PC-9 (cell line): ENCODE measurements at places on chromosomes 12 and 14. TPM values are rescaled to one million over a fixed set of nuclear protein-coding genes. Genes with fewer than 3 reads are reported as not detected.

DNA sequence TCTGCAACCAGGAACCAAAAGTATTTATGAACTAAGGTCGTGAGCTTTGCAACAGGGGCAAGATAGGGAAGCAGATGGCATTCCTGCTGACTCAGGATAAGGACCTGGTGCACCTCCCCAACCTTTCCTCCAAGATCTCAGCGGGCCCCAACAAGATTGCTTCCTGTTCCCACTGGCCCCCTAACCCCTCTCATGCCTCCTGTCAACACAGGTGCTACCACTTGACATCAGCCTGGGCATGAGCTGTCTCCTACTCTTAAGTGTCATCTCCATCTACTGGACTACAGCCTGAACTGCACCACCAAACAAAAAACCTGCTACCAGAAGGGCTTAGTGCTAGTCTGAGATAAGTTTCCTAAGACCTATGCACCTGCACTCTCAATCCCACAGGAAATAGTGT lies 32.7 kb downstream of the MED6 start:
- no peaks in the 10 kb centered on the region for H3K36me3 ChIP-seq
- no peak overlapping the region for H3K4me3 ChIP-seq
- no peak overlapping the region for H3K27ac ChIP-seq
- no peaks in the 10 kb centered on the region for H3K27me3 ChIP-seq
- H3K4me1 ChIP-seq = no peaks in the 10 kb centered on the region

DNA sequence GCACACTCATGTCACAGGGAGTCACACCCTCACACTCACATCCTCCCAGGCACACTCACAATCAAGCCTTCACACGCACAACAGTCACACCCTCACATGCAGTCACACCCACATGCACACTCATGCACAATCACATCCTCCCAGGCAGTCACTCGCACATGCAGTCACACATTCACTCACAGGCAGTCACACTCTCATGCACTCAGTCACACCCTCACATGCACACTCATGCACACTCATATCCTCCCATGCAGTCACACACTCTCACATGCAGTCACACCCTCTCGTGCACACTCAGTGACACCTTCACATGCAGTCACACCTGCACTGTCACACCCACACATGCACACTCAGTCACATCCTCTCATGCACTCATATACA lies 12.3 kb downstream of the TMEM179 start:
- H3K4me1 ChIP-seq = no peaks in the 10 kb centered on the region
- no peak for DNase-seq
- H3K27me3 ChIP-seq = peaks cover 100% of the 10 kb centered on the region
- H3K4me3 ChIP-seq = no peak overlapping the region

- no peak overlapping the region for H3K27ac ChIP-seq
- H3K27me3 ChIP-seq = no peaks in the 10 kb centered on the region
Measured at GRCh38 chr14:48616931-48617330, 941.5 kb upstream of the MDGA2 start.

GRCh38 chr12:124695861-124696260 lies 128.4 kb upstream of the NCOR2 start:
- H3K27ac ChIP-seq = no peak overlapping the region
- peaks cover 11% of the 10 kb centered on the region for H3K4me1 ChIP-seq
- no peak for DNase-seq
- H3K36me3 ChIP-seq = no peaks in the 10 kb centered on the region
- H3K4me3 ChIP-seq = no peak overlapping the region
- no peaks in the 10 kb centered on the region for H3K27me3 ChIP-seq

DNA sequence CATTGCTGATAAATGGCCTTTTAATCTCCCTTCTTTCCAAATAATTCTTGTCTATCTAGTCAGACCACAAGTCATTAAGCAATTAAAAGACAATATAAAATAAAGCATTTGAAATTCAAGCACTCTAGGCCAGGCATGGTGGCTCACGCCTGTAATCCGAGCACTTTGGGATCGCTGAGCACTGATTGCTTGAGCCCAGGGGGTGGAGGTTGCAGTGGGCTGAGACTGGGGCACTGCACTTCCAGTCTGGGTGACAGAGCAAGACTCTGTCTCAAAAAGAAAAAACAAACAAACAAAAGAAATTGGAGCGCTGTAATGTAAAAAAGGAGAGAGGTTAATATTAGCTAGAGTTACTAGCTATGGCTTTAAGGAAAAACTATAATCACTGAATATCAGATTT lies 30.5 kb upstream of the CSRP2 start:
- no peaks in the 10 kb centered on the region for H3K4me1 ChIP-seq
- no peaks in the 10 kb centered on the region for H3K36me3 ChIP-seq
- no peaks in the 10 kb centered on the region for H3K27me3 ChIP-seq
- H3K27ac ChIP-seq = no peak overlapping the region
- H3K4me3 ChIP-seq = no peak overlapping the region

DNA sequence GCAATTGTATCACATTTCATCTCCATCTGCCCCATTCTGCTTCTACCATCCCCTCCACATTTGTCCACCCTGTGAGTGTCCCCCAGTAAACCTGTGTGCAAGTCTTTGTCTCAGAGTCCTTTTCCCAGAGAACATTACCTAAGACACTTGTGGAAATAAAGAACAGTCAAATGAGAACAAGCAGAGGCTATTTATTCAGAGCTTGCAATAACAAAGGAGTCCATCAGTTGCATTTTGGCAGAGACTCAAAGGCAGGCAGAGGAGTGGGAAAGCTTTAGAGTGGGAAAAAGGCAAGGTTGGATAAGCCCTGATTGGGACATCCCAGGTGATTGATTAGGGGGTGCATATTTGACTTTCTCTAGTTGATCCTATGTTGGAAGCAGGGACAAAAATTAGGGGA lies 18.2 kb upstream of the PPFIBP1 start:
- H3K27ac ChIP-seq = no peak overlapping the region
- H3K4me1 ChIP-seq = no peaks in the 10 kb centered on the region
- H3K36me3 ChIP-seq = no peaks in the 10 kb centered on the region
- no peak for DNase-seq
- no peak overlapping the region for H3K4me3 ChIP-seq

- no peaks in the 10 kb centered on the region for H3K27me3 ChIP-seq
- H3K36me3 ChIP-seq = no peaks in the 10 kb centered on the region
- no peak for DNase-seq
- H3K27ac ChIP-seq = no peak overlapping the region
Measured at GRCh38 chr12:25623816-25624215, 70.7 kb upstream of the LMNTD1 start.

DNA sequence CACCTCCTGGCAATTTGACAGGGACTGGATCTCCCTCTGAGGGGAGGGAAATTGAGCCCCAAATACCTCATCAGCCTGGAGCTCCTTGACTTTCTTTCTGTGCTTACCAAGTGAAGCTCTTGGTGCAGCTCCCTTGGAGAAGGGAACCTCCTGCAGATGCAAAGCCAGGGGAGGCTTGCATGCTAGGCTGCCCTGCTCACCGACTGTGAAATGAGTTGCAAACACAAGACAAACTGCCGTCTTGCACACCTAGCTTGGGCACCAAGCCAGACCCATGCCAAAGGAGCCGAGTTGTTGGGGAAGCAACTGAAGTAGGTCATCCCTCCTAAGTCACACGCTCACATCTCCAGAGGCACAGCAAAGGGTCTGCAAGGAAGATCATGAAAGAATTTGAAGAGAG lies 95.2 kb downstream of the GTF2A1 start:
- H3K27ac ChIP-seq = no peak overlapping the region
- no peaks in the 10 kb centered on the region for H3K36me3 ChIP-seq
- no peak for DNase-seq
- H3K4me3 ChIP-seq = no peak overlapping the region
- H3K27me3 ChIP-seq = no peaks in the 10 kb centered on the region
- no peaks in the 10 kb centered on the region for H3K4me1 ChIP-seq

GRCh38 chr12:10849425-10849878 lies at the start of gene PRR4:
TSS of gene PRR4 (minus strand) at chr12:10849475. CDS start at chr12:10849437, 38 bp downstream.
- no peak within 1 kb of the TSS for H3K4me3 ChIP-seq
- no peak within 1 kb of the TSS for H3K27ac ChIP-seq
- no peaks in the 10 kb centered on the region for H3K36me3 ChIP-seq
- no peak for DNase-seq
- no peaks in the 10 kb centered on the region for H3K4me1 ChIP-seq

DNA sequence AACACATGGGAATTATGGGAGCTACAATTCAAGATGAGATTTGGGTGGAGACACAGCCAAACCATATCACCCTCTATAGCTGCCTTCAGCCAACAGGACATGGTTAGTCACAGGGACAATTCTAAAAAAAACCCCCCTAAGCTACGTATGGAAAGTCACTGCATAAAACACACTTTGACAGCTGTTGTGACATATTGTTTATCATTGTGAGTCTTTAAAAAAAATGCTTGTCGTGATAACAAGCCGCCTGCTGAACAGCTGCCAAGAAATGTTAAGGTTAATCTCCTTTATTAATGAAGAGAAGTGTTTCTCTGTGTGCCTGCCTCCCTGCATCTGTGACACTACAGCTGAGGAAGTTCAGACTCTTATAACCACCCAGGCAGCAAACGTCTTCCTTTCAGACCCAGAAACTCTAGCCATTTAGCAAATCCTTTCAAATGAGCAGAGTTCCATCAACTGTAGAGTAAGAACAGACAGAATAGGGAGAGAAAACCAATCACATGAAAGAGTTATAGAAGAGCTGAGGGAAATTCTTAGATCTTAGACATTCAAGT lies 1459.6 kb upstream of the TMEM132C start:
- no peak overlapping the region for H3K4me3 ChIP-seq
- no peaks in the 10 kb centered on the region for H3K36me3 ChIP-seq
- no peaks in the 10 kb centered on the region for H3K4me1 ChIP-seq
- peaks cover 31% of the 10 kb centered on the region for H3K27me3 ChIP-seq

- no peak for DNase-seq
- H3K36me3 ChIP-seq = peaks cover 24% of the 10 kb centered on the region
- no peaks in the 10 kb centered on the region for H3K27me3 ChIP-seq
- H3K4me1 ChIP-seq = no peaks in the 10 kb centered on the region
- no peak overlapping the region for H3K4me3 ChIP-seq
Measured at GRCh38 chr12:106066726-106067325, 71.9 kb downstream of the NUAK1 start.

DNA sequence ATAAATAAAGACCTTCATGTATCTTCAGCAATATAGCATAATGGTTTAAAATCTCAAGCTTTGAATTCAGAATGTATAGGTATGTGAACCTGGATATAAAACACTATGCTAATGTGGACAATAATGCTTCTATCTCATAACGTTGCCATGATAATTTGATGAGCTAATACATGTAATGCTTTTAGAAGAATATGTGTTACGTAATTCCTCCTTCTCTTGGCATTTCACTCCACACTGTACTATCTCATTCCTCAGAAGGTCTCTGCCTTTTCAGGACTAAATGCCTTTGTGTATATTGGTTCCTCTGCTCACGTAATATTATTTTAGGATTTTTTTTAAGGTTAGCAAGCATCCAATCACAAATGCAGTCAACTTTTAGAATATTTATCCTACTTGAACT lies 86.5 kb downstream of the FOXA1 start:
- DNase-seq = no peak
- no peak overlapping the region for H3K4me3 ChIP-seq
- no peaks in the 10 kb centered on the region for H3K36me3 ChIP-seq
- H3K27ac ChIP-seq = no peak overlapping the region
- no peaks in the 10 kb centered on the region for H3K27me3 ChIP-seq
- H3K4me1 ChIP-seq = no peaks in the 10 kb centered on the region

DNA sequence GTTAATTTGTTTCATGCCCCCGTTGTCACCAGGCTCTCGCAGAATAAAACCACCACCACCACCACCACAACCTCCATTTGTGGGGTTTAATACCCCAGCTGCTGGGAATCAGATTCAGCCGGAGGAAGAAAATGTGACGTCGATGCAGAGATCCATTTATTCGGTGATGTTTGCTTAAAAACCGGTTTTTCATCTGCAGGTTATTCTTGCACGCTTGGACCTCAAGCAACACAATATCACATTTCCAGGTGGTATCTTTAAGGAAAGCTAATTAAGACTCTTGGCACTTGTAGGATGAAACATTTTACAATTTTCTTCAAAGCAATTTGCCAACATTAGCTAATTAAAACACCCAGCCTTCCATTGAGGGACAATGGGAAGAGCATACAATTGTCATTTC lies 39.8 kb downstream of the SPRING1 start:
- peaks cover 30% of the 10 kb centered on the region for H3K4me1 ChIP-seq
- H3K36me3 ChIP-seq = no peaks in the 10 kb centered on the region
- peak overlapping the region; percentile 27; the same call in 1 of the 2 replicates for H3K4me3 ChIP-seq
- no peaks in the 10 kb centered on the region for H3K27me3 ChIP-seq
- peak; percentile 81 for DNase-seq

DNA sequence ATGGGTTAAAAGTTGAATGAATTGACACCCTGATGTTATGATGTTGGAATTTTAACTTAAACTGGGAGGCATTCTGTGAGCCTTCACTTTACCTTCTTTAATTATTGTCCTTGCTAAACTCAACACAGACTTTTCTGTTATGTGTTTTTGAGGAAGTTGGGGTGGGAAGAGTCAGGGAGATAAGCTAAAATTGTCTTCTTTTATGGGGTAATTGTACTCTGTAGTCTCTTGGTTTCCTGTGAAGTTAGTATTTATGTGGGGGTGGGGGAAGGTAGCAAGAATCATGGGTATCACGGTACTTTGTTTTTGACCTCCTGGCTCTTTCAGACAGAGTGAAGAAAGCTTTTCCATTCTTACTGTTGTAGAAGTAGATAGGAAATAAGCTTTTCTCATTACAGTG lies 32.9 kb downstream of the RAB21 start:
- no peaks in the 10 kb centered on the region for H3K4me1 ChIP-seq
- no peak overlapping the region for H3K27ac ChIP-seq
- no peak overlapping the region for H3K4me3 ChIP-seq
- no peaks in the 10 kb centered on the region for H3K27me3 ChIP-seq
- DNase-seq = no peak
- H3K36me3 ChIP-seq = peaks cover 11% of the 10 kb centered on the region; the same call in 1 of the 2 replicates

DNA sequence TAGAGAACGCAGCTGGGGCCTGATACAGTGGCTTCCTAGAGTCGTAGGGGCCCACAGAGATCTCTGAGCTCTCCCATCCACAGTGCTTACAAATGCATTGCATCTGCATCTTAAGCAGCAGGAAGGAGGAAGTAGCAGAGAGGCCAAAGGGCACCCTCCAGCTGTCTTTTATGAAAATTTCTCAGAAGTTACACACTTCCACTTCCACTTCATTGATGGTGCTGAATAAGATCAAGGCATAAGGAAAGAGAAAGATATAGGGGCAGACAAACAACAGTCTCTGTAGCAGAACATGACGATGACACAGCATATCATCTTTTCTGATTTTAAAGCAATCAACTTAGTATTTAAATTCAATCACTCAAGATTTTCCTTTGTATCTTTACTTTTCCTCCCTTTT lies 51.6 kb upstream of the ABCC9 start:
- DNase-seq = no peak
- no peaks in the 10 kb centered on the region for H3K4me1 ChIP-seq
- no peak overlapping the region for H3K27ac ChIP-seq
- H3K4me3 ChIP-seq = no peak overlapping the region

The FAIM2 gene
- not detected in 2 replicates for total RNA-seq

The C12orf42 gene
- not detected in 2 replicates for total RNA-seq

The RNF212B gene
- total RNA-seq = not detected in 2 replicates

The PZP gene
- not detected in 2 replicates for total RNA-seq

The ANKS1B gene
- total RNA-seq = not detected in 2 replicates

The RPL10L gene
- not detected in 2 replicates for total RNA-seq

The OTOGL gene
- not detected in 2 replicates for total RNA-seq

The MIP gene
- total RNA-seq = not detected in 2 replicates

The METTL17 gene
- total RNA-seq = 40.9 and 51.2 TPM in 2 replicates

The KDM2B gene
- 43.6 and 45.1 TPM in 2 replicates for total RNA-seq

The ACOT4 gene
- total RNA-seq = 3.5 and 4.9 TPM in 2 replicates

The PRICKLE1 gene
- 6.7 and 7.0 TPM in 2 replicates for total RNA-seq
